NCI-H187 (cell line): ENCODE measurements at places on chromosomes 5 and 9.
A peak's percentile ranks its signal among the peaks of the same experiment; 100 is the strongest.

GRCh38 chr9:70131296-70131695 is 87.6 kb downstream of the MAMDC2 start:
- DNase-seq, result peak; percentile 26

DNA sequence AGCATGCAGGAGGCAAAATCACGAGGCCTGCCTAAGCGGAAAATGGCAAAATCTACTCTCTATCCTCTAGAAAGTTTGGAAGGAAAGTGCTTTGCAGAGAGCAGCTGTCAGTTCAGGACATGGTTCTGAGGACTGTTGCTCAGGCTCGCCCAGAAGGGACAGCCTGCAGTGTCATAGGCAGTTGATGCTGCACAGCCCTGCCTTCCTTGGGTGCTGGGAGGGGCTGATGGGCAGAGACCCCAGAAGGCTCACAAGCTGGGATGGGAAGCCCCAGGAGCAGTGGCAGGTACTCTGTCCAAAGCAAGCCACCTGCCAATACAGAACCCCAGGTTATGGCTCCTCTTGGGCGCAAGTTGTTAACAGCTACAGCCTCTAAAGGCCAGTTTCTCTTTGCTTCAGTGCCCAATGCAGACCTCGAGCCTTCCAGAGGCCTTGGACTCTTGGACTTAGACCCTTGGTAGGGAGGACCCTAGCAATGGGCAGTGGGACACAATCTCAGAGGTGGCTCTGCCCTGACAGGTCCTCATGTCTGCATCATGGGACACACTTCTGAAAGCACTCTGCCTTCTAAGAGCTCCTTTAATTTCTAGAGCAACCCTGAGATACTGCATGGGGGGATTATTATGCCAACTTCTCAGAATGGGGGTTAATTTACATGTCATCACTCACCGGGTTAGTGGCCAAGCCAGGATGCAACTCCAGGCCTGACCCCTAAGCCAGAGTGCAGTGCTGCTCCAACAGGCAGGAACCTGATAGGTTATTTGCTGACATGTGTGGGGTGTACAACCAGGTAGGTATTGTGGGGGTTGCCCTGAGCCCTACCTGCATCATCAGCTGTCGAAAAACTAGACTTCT is 57.1 kb downstream of the MACROH2A1 start:
- DNase-seq, result no peak

- DNase-seq, result no peak
Observed at GRCh38 chr9:98363644-98364043, 108.2 kb upstream of the TBC1D2 start.

DNA sequence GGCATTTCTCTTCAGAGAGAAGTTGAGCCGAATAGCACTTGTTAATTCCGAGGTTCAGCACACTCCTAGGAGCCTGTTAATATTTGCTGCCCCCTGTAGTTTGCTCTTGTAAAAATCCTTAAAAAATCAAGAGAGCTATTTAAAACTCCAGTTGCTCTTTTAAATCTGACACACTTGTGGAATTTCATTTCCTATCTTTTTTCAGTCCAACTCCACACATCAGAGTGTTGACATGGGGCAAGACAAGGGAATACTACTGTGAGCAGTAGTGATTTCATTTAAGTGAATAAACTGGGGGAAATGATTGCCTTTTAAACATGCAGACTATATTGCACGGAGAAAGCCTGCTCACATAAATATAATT is 1096.3 kb upstream of the DMAC1 start:
- DNase-seq, result peak; percentile 10

DNA sequence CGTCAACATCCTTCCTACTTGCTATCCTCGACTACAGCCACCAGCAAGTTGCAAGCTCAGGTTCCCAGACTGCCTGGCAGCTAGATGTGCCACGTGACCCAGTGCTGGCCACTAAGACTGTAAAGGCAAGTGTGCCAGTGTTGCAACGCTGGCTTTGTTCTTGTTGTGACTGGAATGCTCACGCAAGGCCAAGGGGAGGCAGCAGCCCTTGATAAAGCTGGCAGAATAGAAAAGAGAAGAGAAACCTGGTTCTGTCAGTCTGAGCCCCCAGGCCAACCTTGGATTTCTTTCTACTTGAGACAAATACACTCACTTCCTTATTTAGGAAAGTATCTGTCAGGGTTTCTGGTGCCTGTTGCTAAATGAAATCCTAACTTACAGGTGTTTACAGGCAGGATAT is 113.0 kb downstream of the KLHL3 start:
- no peak for DNase-seq

- DNase-seq, result no peak
Observed at GRCh38 chr5:143426437-143426991, 23.0 kb upstream of the NR3C1 start.
